ENCODE measurements at places on chromosomes 12 and 14.

DNA sequence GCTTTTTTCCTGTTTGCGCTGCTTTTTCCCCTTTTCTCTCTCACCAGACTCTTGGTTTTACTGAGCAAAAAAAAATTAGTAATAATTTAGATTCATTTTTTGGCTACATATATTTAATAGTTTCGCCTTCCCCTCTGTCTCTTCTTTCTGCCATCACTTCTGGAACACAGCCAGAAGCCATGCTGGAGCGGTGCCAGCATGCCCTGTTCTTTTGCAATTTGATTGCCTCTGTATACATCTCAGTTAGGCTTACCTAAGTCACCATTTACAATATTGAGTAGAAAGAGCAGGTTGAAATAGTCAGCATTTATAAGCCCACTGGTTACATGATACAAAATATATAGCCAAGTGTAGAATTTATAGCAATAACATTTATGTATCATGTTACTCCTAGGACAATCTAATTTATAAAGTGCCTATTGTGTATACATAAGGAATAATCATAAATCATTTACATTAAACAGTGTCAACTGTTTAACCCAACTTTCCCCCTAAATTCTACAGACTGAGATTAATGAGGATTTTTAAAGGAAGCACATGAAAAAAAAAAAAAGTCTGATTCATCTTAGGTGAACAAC, 413.8 kb upstream of the SOX5 start:
- DNase-seq = no peak

DNA sequence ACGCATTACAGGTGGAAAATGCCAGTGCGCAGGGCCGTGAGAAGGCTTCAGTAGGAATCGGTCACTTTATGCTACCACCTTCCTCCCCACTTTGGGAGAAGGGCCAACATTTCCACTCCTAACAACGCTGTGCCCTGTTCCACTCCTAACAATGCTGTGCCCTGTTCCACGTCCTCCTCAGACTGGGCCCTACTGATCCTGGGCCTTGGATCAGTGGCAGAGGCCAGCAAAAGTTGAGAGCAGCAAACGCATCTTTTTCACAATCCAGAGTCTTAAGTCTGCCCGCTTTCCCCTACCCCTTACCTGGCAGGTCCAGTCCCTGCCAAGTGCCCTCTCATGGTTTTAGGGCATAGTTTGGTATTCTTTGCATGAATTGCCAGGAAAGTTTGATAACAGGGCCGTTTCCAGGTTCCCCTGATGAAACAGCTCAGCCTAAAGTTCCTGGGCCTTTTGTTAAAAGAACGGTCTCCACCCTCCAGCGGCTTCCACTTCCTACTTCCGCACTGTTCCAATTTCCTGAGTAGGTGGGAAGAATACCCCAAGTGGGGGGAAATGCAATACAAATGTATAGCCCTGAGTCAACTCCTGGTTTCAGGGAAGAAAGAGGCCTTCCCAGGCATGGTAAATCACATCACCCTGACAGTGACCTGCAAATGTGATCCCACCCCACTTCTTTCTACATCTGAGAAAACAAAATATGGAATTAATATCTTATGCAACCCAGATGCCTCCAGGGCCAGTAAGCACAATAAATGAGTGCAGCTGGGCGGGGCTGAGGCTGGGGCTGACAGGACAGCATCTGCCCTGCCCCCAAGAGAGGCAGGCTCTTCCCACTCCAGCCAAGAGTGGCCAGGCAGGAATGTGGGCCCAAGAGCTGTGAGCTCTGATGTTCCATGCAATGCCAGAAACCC, 15.0 kb downstream of the KCTD10 start:
- peak; percentile 82 for DNase-seq

- no peak for DNase-seq
Measured at GRCh38 chr12:89877136-89877535, 168.5 kb upstream of the ATP2B1 start.

- no peak for DNase-seq
Measured at GRCh38 chr12:102950950-102951619, 6.4 kb upstream of the ASCL1 start.

- DNase-seq = no peak
Measured at GRCh38 chr14:79924551-79924950, 286.8 kb downstream of the DIO2 start.

GRCh38 chr14:74595006-74595735, 16.9 kb downstream of the LTBP2 start:
- no peak for DNase-seq

DNA sequence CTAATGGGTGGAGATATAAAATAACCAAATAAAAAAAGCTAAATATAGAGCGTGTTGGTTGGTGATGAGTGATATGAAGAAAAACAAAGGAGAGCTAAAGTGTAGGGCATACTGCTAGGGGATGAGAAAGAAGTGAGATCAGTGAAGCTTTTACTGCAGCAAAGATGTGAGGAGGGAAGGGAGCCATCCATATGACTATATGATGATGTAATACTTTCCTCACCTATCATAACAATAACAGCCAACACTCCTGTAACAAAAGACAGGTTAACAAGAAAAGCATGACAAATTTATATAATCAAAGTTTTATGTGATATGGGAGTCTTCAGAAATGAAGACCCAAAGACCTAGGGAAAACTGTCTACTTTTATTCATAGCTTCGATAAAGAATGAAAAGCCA, 57.4 kb upstream of the LRFN5 start:
- DNase-seq = peak; percentile 2

- DNase-seq = no peak
Measured at GRCh38 chr12:32069071-32069470, 37.6 kb upstream of the BICD1 start.

GRCh38 chr12:85807730-85808129, 28.5 kb downstream of the RASSF9 start:
- DNase-seq = no peak

DNA sequence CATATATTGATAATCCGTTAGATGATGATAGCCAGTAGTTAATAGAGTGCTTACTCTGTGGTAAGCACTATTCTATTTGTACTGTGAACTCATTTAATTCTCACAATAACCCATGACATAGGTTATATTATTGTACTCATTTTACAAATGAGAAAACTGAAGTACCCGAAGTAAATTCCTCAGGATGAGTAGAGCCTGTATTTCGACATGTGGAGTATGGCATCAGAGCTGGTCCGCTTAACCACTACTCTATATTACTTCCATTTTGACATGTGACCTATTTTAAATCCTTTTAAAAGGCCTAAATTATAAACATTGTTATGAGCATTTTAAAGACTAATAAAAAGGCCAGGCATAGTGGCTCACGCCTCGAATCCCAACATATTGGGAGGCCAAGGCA, 8.0 kb upstream of the RAP1B start:
- no peak for DNase-seq

DNA sequence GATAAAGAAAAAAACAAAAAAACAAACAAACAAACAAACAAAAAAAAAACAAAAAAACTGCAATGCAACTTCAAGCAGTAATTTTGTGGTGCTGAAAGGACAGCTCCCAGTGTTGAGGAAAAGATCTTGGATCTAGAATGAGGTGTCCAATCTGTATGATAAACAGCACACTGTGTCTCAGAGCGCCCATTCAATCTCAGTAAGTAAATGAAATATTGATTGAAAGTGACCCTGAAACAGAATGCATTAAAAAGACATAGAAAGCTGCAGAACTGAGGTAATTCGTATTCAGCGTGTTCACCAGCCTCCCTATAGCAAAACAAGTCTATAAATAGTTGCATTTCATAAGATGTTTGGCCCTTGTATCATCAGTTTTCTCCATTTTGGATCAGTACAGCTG, 153.0 kb downstream of the NOVA1 start:
- DNase-seq = peak; percentile 19

- DNase-seq = no peak
Measured at GRCh38 chr12:229441-230191, 15.7 kb upstream of the SLC6A12 start.

GRCh38 chr14:101066826-101067510, 163.4 kb upstream of the RTL1 start:
- DNase-seq = no peak

DNA sequence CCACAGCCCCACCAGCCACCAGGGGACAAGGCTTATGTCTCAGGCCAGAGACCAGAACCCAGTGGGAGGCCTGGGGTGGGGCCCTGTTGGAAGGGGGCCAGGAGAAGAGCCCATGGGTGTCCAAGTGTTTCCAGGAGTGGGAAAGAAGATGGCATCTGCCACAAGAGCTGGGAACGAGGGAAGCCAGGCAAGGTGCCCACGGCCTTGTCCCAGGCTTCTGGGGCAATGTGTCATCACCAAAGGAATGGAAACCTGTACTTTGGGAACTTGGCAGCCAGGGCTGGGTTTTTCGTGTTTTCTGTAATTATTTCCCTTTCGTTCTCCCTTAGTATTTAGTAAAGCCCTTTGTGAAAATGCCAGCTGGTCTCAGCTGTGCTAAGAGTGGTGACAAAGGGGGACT, 5.3 kb upstream of the PGF start:
- no peak for DNase-seq

DNA sequence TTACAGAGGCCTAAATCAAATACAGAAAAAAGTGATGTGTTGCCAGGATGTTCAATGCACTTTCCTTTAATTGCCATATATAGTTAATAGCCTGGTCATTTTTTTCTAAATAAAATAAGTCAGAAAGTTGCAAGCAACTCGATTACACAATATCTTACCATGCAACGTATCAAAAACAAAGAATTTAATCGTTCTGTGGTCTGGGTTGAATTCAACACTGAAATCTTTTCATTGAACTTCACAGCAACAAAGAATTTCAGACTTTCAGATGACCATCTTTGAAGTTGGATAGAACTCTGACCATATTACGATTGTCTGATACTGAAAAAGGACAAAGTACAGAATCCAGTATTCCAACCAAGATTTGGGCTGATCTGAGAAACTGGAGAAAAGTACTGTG, 231.9 kb downstream of the SLC25A21 start:
- no peak for DNase-seq
